ENCODE measurements at places on chromosomes 6 and 20. TPM values are rescaled to one million over a fixed set of nuclear protein-coding genes. Genes with fewer than 3 reads are reported as not detected.

The PDE7B gene
- total RNA-seq = 0.17 TPM

DNA sequence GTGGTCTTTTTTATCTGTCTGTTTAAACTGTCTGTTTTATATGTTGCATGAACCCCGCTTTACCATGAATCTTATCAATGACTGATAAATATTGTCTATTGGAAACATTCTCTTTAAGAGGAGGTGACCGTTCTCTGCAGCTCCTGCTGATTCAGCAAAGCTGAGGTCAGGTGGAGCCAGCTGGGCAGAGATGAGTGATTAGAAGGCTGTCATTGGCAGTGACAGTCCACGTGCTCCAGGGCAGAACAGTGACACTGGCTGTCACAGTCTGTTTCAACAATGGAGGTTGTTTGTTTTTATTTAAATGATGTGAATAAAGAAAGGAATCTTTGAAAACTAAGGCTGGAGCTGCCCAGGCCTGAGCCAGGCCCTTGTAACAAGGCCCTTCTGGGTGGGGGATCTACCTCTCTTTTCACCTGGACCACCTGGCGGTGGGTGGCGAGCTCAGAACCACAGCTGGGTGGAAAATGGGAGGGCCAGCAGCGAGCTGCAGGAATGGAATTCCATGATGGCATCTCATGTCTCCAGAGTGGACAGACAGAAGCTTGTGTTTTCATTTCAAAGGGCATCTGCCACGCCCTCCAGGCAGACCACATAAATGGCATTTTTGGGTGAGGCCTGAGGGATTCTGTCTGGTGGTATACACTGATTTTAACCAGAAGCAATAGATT is 12.6 kb downstream of the SYNJ2 start:
- no peak for DNase-seq

DNA sequence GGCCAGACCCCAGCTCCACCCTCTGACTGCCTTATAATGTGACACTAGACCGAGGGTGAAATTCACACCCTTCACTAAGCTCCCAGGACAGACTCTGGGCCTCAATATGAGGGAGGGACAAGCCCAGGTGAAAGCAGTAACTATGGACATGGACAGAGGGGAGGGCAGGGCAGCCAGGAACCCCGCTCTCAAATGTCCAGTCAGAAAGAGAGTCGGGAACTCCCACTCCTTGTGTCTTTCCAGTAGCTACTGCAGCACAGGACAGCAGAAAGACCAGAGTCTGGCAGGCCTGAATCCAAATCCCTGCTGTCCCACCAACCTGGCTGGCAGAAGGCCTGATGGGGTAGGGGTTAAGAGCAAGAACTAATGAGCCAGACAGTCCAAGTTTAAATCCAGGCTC is 6.4 kb downstream of the C20orf96 start:
- DNase-seq = no peak

- peak; percentile 44 for DNase-seq
These were observed 46.0 kb upstream of the UST start for GRCh38 chr6:148700741-148701311.

GRCh38 chr6:85684133-85684808 is 41.6 kb upstream of the SYNCRIP start:
- DNase-seq = no peak

- no peak for DNase-seq
These were observed 26.7 kb downstream of the ZNF337 start for GRCh38 chr20:25669826-25670422.

- no peak for DNase-seq
These were observed 49.1 kb upstream of the CEP85L start for GRCh38 chr6:118700531-118700930.

- no peak for DNase-seq
These were observed 236.8 kb upstream of the MAN1A1 start for GRCh38 chr6:119586250-119586882.
